ENCODE measurements at places on chromosomes 3 and 15.

- H3K4me1 ChIP-seq: no peaks in the 10 kb centered on the region
- no peak overlapping the region for H3K27ac ChIP-seq
- H3K36me3 ChIP-seq: peaks cover 8% of the 10 kb centered on the region
- H3K27me3 ChIP-seq: no peaks in the 10 kb centered on the region
- peak; percentile 79 for DNase-seq
- no peak overlapping the region for H3K4me3 ChIP-seq
Measured at GRCh38 chr15:89874926-89875564, 18.7 kb downstream of the AP3S2 start.

DNA sequence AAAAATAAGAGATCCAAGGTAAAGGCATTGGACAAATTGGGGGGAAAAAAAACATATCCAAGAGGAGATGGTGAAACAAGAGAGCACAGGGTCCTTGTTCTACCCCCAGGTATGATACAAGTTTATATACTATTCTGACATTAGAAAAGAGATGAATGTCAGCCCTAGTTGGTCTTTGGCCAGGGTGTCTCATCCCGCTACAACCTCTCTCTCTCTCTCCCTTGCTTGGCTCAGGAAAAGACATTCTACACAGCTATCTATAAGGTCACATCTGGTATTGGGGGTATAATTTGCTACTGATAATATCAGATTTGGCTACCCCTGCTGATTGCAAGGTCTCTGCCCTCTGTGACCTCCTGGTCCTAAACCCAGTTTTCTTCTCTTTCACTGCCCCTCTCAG is 117.2 kb downstream of the GOLIM4 start:
- no peaks in the 10 kb centered on the region for H3K4me1 ChIP-seq
- H3K36me3 ChIP-seq: no peaks in the 10 kb centered on the region
- peak overlapping the region; percentile 14 for H3K27ac ChIP-seq
- no peak for DNase-seq
- H3K27me3 ChIP-seq: no peaks in the 10 kb centered on the region

DNA sequence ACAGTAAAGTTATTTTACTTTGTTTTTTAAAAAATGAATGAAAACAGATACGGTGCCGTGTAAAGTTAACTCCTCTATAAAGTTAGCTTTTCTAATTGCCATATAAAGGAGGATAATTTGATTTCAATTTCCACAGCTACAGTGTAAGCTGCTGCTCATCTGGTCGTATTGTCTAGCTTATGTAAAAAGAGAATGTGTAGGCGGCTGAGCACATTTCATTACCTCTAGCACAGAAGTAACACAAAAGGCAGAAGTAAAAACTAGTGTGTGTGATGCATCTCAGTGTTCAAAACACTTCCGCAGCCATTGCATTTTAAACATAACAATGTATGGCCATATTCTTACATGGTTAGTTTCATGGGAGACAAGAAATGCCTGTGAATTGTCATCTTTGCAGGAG is 105.0 kb upstream of the P2RY1 start:
- no peaks in the 10 kb centered on the region for H3K36me3 ChIP-seq
- peaks cover 6% of the 10 kb centered on the region for H3K4me1 ChIP-seq
- H3K27me3 ChIP-seq: no peaks in the 10 kb centered on the region
- no peak overlapping the region for H3K27ac ChIP-seq
- no peak for DNase-seq

DNA sequence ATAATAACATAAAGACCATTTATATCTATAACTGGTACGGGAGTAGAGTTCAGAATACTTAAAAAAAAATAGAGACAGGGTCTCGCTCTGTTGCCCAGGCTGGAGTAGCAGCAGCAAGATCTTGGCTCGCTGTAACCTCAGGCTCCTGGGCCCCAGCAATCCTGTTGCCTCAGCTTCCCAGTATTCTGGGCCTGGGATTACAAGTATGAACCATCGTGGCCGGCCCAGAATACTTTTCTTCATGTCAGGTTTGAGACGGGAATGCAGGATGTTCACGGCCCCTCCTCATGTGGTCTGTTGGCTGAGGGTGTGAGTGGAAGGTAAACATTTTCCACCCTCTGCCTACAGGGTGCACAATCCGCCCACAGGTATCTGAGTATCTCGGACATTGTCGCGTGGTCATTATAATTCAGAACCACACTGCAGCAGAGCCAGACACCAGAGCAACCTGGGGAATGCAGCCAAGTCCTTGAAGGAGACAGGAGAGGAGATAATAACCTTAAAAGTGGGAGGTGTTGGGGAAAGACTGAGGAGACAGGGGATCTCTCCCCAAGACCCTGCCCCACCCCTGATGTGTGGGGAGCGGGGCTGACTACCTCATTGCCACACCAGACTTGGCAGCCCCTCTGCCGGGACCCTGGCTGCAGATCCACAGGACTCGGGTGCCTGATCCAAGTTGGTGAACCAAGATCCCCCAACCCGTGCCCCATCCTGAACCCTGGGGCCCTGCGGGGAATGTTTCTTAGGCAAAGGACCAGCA is 106.8 kb downstream of the ADCY5 start:
- no peak overlapping the region for H3K4me3 ChIP-seq
- H3K27ac ChIP-seq: no peak overlapping the region
- no peaks in the 10 kb centered on the region for H3K27me3 ChIP-seq
- H3K36me3 ChIP-seq: no peaks in the 10 kb centered on the region
- peaks cover 15% of the 10 kb centered on the region for H3K4me1 ChIP-seq

DNA sequence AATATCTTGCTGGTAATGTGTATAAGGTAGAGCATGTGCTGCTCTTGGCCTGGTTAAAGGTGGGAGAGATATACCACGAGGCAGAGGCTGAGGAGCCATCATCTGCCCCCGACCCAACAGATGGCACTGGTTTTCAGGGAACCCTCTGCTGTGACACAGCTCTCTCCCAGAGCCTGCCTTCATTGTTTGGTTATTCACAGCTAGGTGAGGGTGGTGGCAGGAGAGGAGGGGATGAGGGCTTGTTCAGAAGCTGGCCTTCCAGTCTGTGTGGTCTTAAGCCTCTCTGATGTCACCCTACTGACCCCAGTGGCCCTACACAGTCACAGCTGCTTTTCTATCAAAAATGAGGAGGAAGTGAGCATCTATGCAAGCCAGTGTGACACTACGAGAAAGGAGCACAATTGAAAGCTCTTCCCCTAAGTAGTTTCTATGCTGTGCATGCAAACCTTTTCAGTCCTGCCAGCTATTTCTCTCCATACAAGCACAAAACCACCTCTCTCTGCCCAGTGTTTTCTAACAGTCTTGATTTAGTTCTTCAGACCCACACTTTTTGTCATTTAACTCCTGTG is 258.4 kb upstream of the AGTR1 start:
- no peak for DNase-seq
- peak overlapping the region; percentile 39 for H3K27ac ChIP-seq
- H3K27me3 ChIP-seq: no peaks in the 10 kb centered on the region
- H3K4me3 ChIP-seq: no peak overlapping the region
- no peaks in the 10 kb centered on the region for H3K36me3 ChIP-seq

- peaks cover 3% of the 10 kb centered on the region for H3K27me3 ChIP-seq
- DNase-seq: no peak
- H3K4me3 ChIP-seq: no peak overlapping the region
Measured at GRCh38 chr3:181710345-181711291, 1.1 kb upstream of the SOX2 start.

GRCh38 chr15:70420086-70420947 is 322.6 kb upstream of the TLE3 start:
- H3K27ac ChIP-seq: no peak overlapping the region
- DNase-seq: peak; percentile 20
- H3K36me3 ChIP-seq: no peaks in the 10 kb centered on the region
- peaks cover 2% of the 10 kb centered on the region for H3K27me3 ChIP-seq
- peaks cover 21% of the 10 kb centered on the region for H3K4me1 ChIP-seq
